Activated naive CD4-positive, alpha-beta T cell treated with anti-CD3 and anti-CD28 coated beads for 36 hours (primary cell): ENCODE measurements at places on chromosomes 11 and 22.

GRCh38 chr22:31253949-31254348 lies 38.3 kb downstream of the PIK3IP1 start:
- DNase-seq, result no peak

DNA sequence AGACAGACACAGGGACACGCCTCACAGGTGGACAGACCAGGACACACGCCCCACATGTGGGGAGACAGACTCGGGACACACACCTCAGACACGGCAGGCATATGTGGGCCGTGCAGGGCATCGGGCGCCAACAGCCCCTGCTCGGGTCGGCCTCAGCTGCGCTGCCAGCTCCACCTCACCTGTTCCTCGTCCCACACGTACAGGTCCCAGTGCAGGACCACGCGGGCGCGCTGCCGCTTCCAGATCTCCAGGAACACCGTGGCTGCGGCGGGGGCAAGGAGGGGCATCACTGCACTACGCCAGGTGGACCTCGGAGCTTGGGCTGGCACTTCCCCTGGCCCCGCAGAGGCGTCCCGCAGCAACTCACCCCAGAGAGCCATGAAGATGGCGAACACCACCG lies 12.4 kb downstream of the ANO9 start:
- DNase-seq, result no peak

DNA sequence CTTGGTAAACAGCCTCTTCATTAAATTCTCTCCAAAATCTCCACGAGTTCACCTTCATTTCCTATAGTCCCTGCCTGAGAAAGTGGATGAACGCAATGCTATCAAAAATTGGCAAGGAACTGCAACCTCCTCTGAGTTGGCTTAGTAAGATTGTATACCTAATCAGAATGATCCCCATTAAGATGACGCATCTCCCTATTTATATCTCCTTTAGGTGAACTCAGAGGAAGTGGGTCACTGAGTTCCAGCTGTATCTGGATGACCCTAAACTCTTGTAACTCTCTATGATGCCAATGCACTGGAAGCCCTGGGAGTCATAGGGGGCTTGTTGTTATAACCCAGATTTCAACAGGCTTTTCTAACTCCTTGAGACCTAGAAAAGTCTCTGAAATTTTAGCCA lies 48.2 kb downstream of the OR10A6 start:
- DNase-seq, result no peak

DNA sequence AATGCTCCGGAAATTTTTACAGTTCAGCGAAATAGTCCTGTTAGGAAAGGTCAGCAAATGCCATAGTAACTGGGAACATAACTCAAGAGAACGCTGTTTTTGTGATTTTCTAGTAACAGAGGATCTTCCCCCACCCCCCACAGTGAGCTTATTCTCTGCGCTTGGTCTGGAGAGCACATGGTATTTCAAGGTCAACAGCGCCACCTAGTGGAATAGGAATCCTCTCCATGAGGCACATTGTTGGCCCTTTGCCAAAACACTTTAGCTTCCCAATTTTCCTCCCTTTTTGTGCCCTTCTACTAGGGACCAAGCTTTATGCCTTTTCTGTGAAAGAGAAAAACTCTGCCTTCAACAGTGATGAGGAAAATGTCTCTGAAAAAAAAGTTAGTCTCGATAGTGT lies 13.2 kb upstream of the OR4C12 start:
- DNase-seq, result peak; percentile 58

DNA sequence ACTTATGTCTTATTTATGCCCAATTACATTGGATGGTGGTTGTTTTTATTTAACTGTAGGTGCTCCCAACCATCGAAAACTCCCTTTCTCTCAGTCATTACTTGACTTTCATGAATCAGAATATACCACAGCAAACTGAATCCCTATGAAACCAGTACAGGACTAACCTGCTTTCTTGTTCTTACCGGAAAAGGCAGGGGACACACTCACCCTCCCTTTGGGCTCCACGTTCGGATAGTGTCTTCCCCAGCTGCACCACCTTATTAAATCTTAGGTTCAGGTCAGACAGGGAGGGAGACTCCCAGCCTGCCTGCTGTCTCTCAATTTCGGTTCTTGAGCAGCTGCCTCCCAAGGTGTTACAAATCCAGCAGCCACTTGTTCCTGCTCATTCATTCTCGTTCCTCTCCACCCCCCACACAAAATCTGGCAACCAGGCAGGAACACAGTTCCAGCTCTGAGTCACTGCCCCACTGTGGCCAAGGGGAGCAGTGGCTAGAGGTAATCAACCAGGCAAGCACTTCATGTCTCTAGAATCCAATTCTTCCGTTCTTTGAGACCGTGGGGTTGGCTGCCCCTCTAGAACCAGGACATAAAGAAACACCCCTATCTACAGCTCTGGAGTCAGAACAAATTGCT lies 133.0 kb downstream of the PLEKHA7 start:
- DNase-seq, result no peak

- DNase-seq, result no peak
Measured at GRCh38 chr22:48423481-48423911, 1404.2 kb downstream of the BRD1 start.

DNA sequence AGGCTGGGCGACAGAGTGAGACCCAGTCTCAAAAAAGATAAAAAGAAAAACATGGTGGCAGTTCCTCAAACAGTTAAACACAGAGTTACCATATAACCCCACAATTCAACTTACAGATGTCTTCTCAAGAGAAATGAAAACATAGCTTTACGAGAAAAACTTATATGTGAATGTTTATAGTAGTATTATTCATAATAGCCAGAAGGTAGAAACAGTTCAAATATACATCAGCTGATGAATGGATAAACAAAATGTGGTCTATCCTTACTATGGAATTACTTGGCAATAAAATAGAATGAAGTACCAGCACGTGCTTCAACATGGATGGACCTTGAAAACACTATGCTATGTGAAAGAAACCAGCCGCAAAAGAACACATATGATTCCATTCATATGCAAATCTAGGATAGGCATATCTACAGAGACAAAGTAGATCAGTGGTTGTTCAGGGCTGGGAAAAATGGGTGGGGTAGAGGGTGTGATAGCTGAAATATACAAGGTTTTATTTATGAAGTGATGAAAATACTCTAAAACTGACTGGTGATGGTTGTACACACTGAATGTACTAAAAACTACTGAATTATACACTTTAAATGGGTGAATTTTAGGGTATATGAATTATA lies 12.4 kb downstream of the NF2 start:
- DNase-seq, result no peak

DNA sequence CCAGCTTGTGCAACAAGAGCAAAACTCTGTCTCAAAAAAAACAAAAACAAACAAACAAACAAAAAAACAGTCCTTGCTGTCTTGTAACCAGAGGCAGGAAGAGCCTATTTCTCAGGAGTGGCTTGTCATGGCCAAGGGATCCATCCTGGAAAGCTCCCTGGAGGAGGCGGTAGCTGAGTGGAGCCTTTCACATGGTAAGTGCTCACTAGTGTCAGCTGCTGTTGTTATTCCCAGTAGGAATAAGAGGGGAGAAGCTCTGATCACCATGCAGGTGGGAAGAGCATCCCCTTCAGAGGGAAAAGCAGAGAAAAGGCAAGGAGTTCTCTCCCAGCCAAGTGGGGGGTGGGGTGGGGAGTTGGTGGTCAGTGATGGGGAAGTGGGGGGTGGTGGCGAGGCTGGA lies 54.6 kb upstream of the WNT7B start:
- DNase-seq, result no peak

DNA sequence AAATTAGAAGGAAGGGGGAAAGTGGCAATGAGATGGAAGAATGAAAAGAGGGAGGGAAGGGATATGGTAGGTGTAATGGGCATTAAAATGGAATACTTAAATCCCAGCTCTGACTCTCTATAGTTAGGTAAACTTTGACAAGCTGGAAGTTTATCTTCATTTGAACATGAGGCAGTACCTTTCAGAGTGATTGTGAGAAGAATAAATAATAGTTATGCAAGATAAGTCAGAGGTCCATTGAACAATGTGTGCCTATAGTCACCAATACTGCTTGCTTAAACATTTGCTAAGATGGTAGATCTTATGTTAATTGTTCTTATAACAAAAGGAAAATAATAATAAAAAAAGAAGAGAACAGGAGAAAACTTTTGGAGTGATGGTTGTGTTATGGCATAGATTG lies 545.8 kb upstream of the CCDC90B start:
- no peak for DNase-seq

DNA sequence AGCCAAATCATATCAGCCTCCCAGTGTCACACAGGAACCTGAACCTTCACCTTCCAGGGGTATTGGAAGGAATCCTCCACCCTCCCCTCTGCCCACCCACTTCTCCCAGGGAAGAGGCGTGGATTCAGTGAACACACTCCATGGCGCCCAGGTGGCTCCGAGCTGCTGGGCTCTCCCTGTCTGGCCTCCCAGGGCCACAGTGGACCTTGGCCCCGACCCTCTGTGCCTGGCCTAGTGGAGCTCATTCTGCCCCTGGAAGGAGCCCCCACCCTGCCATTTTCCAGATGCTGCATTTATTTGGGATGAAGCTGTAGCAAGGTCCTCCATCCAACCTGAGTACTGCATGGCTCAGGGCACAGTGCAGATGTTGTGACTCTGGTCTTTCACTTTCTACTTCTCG lies 1340.1 kb downstream of the TBC1D22A start:
- no peak for DNase-seq

GRCh38 chr11:36394926-36395325 lies 98.8 kb downstream of the PRR5L start:
- no peak for DNase-seq

DNA sequence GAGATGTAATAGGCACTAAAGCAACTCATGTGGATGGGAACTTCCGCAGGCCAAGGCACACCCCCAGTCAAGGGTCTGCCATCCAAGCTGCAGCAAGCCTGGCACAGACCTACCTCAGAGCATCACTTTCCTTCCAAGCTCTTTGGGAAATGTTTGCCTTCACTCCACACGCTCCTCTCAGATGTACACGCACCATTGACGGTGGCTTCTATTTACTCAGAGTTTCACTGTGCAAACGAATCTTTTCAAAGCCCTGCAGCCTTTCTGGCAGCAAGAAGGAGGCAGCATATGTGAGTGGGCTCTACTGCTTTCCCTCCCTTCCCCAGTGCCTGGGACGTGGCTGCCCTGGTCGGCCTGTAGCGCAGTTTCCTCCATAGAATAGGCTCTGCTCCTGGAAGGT lies 60.9 kb upstream of the USP47 start:
- DNase-seq, result no peak

DNA sequence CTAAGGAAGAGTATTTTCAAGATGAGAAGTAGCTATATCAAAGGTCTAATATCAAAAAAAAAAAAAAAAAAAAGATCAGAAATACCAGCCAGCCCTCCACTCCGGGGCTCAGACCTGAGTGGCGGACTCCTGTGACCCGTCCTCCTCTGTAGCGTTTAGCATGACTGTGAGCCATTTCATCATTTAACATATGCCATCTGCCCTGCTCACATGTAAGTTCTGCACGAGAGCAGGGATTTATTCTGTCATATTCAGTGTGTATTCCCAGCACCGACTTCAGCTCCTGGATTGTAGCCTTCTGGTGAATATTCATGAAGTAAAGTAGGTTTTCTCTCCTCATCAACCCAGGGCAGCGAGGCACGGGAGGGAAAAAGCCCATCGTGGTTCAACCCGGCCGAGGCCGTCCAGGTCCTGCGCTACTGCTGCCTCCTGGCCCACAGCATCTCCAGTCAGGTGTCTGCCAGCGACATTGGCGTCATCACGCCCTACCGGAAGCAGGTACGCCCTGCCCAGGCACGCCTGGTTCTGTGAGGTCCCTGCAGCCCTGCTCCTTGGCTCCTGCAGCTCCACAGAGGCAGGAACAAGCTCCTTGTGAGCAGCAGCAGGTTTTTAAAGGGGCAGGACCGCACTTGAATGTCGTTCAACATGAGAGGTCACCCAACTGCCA lies 12.7 kb upstream of the PANX2 start:
- DNase-seq, result no peak

- DNase-seq, result no peak
Measured at GRCh38 chr11:33317662-33318061, 60.5 kb downstream of the HIPK3 start.

DNA sequence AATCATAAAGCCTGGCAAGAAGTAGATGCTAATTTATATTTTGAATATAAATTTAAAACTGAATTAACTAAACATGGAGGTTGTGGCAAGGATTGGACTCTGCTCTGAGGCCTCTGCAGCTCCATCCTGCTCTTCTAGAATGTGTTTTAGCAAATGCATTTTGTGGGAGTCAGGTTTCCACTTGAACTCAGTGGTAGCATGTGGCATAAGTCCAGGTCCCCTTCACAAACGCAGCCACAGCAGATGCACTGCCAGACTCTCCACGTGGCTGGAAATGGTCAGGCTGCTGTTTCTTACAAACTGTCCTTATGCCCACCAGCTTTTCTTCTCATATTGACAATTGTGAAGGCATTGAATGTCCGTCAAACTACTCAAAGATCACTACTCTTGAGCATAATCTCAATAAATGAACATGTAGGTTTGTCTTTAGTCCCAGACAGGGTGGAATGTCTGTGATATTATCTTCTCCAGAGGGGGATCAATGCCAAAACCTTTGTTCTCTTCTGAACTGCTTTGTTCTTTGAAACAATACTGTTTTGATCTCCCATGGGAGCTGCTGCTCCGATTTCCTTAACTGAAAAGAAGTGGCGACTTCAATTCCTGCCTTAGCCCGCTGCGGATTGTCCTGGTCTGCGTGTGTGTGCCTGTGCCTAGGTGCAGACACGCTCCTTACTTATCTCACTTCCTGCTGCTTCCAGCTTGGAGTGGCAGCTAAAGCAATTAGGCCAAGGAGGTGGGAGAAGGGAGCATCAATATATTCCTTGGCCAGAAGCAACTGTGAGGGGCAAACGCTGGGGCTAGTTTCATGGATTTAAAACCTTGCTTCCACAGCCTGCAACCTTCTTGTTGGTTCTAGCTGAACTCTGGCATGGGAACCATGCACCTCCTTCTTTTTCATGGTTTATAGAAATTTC lies 24.2 kb downstream of the EIF4G2 start:
- DNase-seq, result no peak

GRCh38 chr11:120066738-120067437 lies 71.0 kb downstream of the TRIM29 start:
- no peak for DNase-seq

DNA sequence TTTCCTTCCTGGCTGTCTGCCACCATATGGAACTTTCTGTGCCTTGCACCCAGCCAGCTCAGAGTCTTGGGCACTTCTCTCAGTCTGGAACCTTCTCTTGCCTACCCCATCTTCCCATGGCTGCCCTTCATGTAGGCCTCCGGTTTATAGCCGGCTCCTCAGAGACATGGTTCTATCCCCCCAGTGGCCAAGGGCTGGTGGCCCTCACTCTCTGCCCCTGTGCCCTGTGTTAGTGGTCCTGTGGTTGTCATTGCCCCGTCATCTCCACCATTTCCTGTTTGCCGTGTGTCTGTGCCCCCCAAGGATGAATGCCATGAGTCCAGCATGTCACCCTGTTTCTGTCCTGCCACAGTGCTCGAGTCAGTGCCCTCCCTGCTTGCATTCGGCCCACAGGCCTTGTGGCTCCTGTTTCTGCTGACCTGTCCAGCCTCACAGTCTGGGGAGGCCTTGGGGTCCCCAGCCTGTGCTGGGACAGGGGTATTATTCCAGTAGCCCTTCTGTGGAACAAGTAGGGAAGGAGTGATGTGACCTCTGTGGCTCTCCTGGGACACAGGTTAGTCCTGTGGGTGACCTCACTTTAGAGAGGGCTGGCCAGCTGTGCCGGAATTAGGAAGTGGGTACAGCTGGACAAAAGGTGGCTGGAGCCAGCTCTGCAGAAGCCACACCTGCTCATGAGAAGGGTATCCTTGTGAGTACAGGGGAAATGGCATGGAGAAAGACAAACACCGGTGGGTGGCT lies 30.7 kb downstream of the ST3GAL4 start:
- no peak for DNase-seq

- no peak for DNase-seq
Measured at GRCh38 chr11:117671370-117671769, 125.6 kb downstream of the DSCAML1 start.
